Upper lobe of right lung (tissue), 1 donor: ENCODE measurements at places on chromosomes 11 and 22. TPM values are rescaled to one million over a fixed set of nuclear protein-coding genes. Genes with fewer than 3 reads are reported as not detected.

Gene LRRC56
- total RNA-seq: 3.2 TPM

DNA sequence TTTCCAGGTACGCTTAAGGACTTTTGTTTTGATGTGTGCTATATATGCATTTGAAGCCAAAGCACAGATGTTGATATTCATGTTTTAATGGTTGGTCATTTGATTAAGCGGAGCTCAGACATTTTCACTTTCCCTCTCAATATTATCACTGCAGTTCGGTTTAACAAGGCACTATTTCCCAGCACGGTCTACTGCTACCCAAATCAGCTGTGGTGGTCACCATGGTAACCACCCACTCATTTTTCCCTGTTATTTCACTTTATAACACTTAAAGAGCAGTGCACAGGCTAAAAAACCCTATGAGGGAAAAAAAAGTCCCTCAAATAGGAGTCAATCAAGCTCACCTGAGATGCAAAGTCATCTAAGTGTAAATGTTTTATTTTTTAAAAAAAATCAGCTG, 439.6 kb upstream of the CCDC90B start:
- no peak for DNase-seq
- H3K27me3 ChIP-seq: no peaks in the 10 kb centered on the region
- H3K36me3 ChIP-seq: no peaks in the 10 kb centered on the region
- peaks cover 9% of the 10 kb centered on the region for H3K4me1 ChIP-seq

- peaks cover 54% of the 10 kb centered on the region for H3K27me3 ChIP-seq
- no peak overlapping the region for H3K27ac ChIP-seq
- H3K4me1 ChIP-seq: no peaks in the 10 kb centered on the region
- no peak overlapping the region for H3K4me3 ChIP-seq
- H3K36me3 ChIP-seq: no peaks in the 10 kb centered on the region
Measured at GRCh38 chr22:39684702-39685281, 114.2 kb downstream of the CACNA1I start.

GRCh38 chr22:20741008-20741633, 32.8 kb upstream of the SERPIND1 start:
- H3K4me1 ChIP-seq: no peaks in the 10 kb centered on the region
- H3K27me3 ChIP-seq: no peaks in the 10 kb centered on the region
- peaks cover 48% of the 10 kb centered on the region for H3K36me3 ChIP-seq
- H3K4me3 ChIP-seq: no peak overlapping the region
- DNase-seq: no peak

- H3K36me3 ChIP-seq: no peaks in the 10 kb centered on the region
- no peak for DNase-seq
- H3K4me1 ChIP-seq: no peaks in the 10 kb centered on the region
- no peak overlapping the region for H3K4me3 ChIP-seq
Measured at GRCh38 chr11:125842321-125842948, 9.3 kb downstream of the PATE4 start.

Gene OR8G5
- 0.58 TPM for total RNA-seq

Gene FGF19
- not detected for total RNA-seq

DNA sequence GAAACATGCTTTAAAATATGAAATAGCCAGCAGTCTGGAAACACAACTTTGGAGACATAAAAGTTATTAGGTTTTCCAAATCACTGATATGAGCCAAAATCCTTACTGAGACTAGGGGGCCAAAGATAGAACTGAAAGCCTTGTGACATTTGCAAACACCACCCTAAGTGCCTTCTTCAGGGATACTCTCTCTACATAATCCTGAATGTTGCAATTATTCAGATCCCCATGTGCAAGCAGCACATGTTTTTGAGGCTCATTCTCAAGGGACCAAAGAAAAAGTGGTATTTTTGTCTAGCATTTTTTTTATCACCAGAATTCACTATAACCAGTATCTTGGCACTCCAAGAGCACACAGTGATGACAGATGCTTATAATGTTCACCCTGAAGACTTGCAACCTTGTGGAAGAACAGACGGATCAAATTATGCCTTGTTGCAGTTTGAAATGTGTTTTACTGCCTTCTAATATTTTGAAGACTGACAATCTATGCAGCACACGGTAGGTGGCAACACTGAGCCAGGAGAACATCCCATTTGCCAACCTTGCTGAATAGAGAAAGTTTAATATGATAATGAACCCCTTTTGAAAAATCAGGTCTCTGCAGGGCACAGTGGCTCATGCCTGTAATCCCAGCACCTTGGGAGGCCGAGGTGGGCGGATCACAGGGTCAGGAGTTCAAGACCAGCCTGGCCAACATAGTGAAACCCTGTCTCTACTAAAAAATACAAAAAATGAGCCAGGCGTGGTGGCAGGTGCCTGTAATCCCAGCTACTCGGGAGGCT, 78.5 kb downstream of the PLEKHA7 start:
- H3K4me1 ChIP-seq: no peaks in the 10 kb centered on the region
- no peak overlapping the region for H3K27ac ChIP-seq
- H3K36me3 ChIP-seq: no peaks in the 10 kb centered on the region
- no peaks in the 10 kb centered on the region for H3K27me3 ChIP-seq
- no peak for DNase-seq

- peak; percentile 16 for DNase-seq
- no peaks in the 10 kb centered on the region for H3K4me1 ChIP-seq
- H3K4me3 ChIP-seq: no peak overlapping the region
- H3K27ac ChIP-seq: no peak overlapping the region
- H3K36me3 ChIP-seq: no peaks in the 10 kb centered on the region
- H3K27me3 ChIP-seq: no peaks in the 10 kb centered on the region
Measured at GRCh38 chr11:71530602-71531001, 3.5 kb downstream of the KRTAP5-7 start.

DNA sequence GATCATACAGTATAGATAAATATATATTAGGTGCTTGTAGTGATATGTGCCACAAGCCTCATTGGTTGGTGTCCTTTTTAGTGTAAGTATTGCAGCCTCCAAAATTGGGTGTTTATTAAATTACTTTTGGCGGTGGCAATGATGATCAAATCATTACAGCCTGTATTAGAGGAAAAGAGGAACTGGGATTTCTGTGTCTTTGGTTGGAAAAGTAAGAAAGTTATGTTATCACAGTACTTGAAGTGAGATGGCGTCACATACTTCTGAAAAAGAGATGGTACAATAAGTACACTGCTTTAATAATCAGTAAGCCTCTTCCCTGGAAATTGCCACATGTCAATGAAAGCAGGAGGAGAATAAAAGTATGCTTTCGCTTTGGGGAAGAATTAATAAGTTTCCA, 523 bp upstream of the MPZL3 start:
- peaks cover 5% of the 10 kb centered on the region for H3K4me1 ChIP-seq
- H3K27me3 ChIP-seq: no peaks in the 10 kb centered on the region
- H3K4me3 ChIP-seq: peak overlapping the region; percentile 64
- H3K36me3 ChIP-seq: peaks cover 21% of the 10 kb centered on the region

Gene HTR3B
- total RNA-seq: not detected

DNA sequence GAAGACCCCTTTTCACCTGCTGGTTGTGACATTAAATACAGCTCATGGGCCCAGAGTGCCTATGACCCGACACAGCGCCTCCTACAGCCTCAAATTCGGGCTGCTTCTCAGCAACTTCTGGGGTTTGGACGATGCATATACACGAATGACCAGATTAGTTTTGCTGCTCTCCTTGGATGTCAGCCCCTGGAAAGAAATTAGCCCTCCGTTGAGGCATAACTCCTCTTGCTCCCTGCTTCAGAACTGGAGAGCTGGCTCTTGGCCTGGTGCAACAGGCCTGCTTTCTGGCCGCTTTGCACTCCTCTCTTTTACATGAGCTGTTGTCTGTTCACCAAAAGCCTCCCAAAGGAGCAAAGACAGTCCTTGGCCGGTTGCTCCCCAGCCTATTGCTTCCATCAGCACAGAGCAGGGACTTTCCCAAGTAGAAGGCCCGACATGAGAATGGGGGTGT, 3.3 kb downstream of the TECTA start:
- H3K27ac ChIP-seq: no peak overlapping the region
- H3K36me3 ChIP-seq: no peaks in the 10 kb centered on the region
- H3K4me1 ChIP-seq: peaks cover 14% of the 10 kb centered on the region
- no peaks in the 10 kb centered on the region for H3K27me3 ChIP-seq
- no peak overlapping the region for H3K4me3 ChIP-seq

Gene OR51B5
- not detected for total RNA-seq

Gene PGA5
- not detected for total RNA-seq

- DNase-seq: no peak
- no peaks in the 10 kb centered on the region for H3K4me1 ChIP-seq
- peaks cover 25% of the 10 kb centered on the region for H3K27me3 ChIP-seq
- no peaks in the 10 kb centered on the region for H3K36me3 ChIP-seq
- no peak overlapping the region for H3K4me3 ChIP-seq
Measured at GRCh38 chr22:49450498-49450897, 377.2 kb downstream of the BRD1 start.

DNA sequence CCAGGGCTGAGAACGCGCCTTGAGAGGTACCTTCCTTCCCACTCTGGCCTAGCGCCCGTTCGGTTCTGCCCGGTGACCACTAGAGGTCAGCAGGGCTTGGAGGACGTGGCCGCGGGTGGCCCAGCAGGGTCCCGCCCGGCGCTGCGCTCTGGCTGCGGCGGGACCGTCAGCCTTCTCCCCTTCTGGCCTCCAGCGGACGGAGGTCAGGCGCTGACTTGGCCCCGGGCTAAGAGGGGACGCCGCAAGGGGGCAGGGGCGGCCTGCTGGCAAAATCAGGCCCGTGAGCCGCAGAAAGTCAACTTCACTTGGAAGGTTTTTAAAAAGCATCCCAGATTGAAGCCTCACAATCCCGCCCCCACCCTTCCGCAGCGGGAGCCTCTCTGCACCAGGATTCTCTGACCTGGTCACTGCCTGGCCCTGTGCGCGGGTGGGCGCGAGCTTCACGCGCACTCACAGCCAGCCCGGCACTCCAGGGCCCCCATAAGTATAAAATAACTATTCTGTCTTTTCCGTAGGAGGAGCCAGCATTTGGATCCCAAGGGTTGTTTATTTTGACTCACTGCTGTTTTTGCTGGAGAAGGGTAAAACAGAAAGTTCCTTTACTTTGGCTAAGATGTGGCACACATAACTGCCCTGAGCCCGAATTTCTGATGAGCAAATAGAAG, 23.2 kb upstream of the ZBTB16 start:
- peak overlapping the region; percentile 72 for H3K27ac ChIP-seq
- no peaks in the 10 kb centered on the region for H3K36me3 ChIP-seq
- peak overlapping the region; percentile 46 for H3K4me3 ChIP-seq
- peaks cover 14% of the 10 kb centered on the region for H3K4me1 ChIP-seq
